Cardiac atrium fibroblast (primary cell): ENCODE measurements at places on chromosomes 3 and 15. TPM values are rescaled to one million over a fixed set of nuclear protein-coding genes. Genes with fewer than 3 reads are reported as not detected.

Gene PAK6
- 0.16 TPM in 1 of 2 replicates, not detected in the other for total RNA-seq

Gene HDGFL3
- total RNA-seq: 14.6 and 15.2 TPM in 2 replicates

Gene SMAD6
- 48.9 and 59.3 TPM in 2 replicates for total RNA-seq

Gene CPNE9
- total RNA-seq: not detected in 2 replicates

Gene ARNT2
- 6.1 and 10.5 TPM in 2 replicates for total RNA-seq

Gene C3orf22
- total RNA-seq: not detected in 2 replicates

Gene SERF2
- total RNA-seq: 1,432 and 2,009 TPM in 2 replicates
